ENCODE measurements at places on chromosomes 1 and 21. TPM values are rescaled to one million over a fixed set of nuclear protein-coding genes. Genes with fewer than 3 reads are reported as not detected.
A peak's percentile ranks its signal among the peaks of the same experiment; 100 is the strongest.

The COA7 gene
- 1.4 TPM for total RNA-seq

DNA sequence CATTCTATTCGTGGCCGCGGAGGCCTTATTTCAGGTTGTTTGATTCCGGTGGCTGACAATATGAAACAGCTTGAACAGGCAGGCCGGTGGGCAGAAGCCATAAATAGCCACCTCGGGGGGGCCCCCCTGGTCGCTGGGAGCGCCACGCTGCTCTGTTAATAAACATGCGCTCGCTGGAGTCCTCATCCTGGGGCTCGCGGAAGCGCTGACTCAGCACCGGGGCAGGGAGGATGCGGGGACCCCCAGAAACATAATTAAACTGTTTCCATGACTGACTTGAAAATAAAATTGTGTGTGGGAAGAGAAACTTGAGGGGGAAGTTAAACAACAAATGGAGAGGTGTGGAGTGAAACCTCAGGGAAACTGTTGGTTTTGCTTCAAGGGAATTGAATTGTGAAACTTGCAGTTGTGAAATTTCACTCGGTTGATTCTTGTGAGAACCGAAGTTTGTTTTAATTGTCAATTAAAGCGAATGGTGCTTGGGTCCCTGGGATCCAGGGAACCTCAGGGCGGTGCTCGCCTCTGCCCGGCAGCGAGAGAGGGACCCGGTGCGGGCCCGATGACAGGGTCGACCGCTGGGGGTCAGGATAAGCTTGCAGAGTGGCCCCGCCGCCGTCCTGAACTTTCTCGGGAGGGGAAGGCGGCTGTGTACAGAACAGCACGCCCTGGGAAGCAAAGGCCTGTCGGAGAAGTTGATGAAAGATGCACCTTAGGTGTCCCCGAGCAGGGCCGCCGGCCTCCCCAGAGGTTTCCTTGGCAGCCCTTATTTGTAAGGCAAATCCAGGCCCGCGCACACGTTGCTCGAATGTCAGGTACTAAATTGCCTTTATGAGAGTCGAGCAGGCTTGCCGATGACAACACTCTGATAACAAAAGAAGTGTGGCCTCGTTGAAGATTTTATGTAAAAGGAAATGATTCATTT, 176.9 kb upstream of the LMO4 start:
- peak; percentile 14 for DNase-seq

The KCNJ15 gene
- total RNA-seq = not detected

DNA sequence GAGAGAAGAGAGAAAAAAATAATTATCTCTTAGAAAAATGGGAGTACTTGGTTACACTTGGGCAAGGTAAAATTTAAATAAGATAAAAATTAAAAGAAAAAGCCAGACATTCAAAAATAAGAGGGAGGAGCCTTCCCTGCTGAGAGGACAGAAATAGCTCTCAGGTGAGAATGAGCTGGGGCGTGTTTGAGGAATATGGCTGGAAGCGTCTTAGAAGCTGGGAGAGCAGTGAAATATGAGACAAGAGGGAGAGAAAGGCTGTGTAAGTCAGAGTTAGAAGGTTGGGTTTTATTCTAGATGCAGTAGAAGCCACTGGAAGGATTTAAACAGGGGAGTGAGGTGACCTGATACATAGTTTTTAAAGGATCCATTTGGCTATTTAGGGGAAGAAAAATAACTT, 154.2 kb upstream of the L1TD1 start:
- no peak for DNase-seq

DNA sequence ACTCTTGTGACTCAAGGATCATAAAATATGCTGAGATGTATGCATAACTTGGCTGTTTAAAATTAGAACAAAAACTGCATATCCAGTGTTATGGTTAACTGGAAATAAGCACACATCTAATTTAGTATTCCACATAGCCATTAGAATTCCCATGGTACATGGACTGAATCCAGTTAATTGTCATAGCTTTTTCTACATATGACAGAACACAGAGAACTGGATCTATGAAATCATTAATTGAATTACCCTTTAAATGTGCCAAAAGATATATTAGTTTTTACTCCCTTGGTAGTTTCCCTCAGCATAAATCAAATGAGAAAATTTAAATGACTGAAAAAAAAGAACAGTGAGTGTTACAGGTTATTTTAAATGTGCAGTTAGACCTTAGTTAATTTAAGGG, 395.9 kb downstream of the NCAM2 start:
- DNase-seq = no peak

DNA sequence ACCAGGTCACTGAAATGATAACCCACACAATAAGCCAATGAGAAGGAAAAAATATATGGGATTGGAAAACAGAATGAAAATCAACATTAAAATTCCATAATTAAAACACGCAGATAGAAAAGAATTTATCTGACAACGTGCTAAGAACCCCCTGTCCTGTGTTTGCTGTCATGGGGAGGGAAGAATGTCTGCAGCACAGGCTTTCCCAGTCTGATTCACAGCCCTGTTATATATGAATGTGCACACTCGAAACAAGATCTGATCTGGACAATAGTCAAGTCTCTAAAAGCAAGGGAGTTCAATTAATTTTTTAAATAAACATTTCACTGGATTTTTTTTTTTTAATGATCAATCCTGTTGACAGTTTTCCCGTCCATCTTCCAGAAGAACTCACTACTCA, 220.0 kb downstream of the RERE start:
- no peak for DNase-seq

GRCh38 chr1:14968251-14968851, 185.2 kb upstream of the TMEM51 start:
- DNase-seq = no peak

DNA sequence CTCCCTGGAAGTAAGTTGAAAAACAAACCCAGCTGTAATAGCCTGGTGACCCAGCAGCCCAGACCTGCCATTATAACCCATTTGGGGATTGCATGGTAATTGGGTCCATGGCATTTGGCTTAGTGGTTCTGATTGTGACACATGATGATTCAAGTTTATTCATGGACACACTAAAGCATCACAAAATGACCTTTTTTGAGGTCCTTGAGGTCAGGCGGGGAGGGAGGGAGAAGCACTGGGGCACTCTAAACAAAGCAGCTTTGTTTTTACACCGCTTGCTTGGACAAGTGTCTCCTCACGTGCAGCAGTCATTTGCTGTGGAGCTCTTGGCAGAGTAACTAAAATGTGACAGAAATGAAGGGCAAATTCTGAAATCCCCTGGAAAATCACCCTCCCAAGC, 241.0 kb upstream of the SGIP1 start:
- DNase-seq = no peak

The TMEM269 gene
- 0.42 TPM for total RNA-seq

- no peak for DNase-seq
Measured at GRCh38 chr1:206415942-206416341, 54.3 kb upstream of the IKBKE start.

GRCh38 chr1:100905181-100905580, 9.3 kb downstream of the SLC30A7 start:
- DNase-seq = peak; percentile 27

The RAB7B gene
- total RNA-seq = 0.24 TPM

The TBX19 gene
- 3.8 TPM for total RNA-seq

- DNase-seq = peak; percentile 18
Measured at GRCh38 chr1:182299728-182300616, 91.6 kb downstream of the GLUL start.
